Urothelium cell line (cell line): ENCODE measurements at places on chromosomes 7 and 10.
A peak's percentile ranks its signal among the peaks of the same experiment; 100 is the strongest.

DNA sequence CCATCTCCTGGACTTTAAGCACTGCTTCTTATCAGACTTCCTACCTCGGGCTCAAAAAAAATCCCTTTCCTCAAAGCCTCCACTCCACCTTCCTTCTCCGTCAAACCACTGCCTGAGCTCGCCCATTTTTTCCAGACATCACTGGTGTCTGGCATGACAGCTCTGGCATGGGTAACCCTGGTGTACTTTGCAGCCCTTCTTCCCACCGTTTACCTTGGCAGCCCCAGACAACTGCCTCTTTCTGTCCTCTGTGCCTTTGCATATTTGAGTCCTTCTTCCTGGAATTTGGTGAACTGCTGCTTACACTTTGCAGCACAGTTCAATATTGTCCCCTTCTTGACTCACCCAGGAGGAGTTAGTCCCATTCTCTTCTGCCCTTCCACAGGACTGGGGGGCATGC is 144.6 kb upstream of the TBX20 start:
- no peak for DNase-seq

DNA sequence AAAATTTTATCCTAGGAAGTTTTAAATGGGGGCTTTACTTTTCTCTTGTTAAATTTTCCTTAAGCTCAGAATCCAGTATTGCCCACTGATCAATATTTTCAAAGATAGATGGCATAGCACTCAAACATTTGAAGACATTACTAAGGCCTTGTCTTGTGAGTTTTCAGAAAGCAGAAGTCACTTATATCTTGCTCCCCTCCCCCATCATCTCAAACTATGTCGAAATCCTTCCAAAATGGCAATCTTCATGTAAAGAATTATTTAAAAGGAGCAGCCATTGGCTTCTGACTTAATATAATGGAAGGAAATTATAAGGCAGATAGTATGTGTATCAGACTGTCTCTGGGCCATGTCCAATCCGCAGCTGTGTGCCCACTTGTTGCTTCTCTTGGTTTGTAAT is 553.5 kb upstream of the C7orf33 start:
- DNase-seq: no peak

DNA sequence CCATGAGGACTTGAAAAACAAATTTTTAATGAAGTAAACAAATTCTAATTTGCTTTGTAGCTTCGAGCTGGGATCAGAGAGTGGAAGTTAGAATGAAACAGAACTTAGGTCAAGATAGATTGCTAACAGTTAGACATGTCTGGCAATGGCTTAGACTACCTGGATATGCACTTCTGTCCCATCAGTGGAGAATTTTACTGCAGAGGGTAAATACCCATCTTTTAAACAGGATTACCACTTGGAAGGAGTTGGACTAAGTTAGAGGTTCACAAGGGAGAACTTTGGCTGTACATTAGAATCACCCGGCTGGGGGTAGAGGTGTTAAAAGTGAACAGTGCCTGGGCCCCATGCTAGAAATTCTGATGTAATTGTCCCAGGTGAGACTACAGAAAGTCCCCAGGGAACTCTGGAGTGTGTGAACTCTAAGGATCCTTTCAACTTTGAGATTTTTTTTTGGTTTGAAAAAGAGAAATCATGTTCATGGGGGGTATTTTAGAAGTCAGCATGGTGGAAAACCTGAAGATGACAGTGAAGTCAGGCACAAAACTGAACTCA is 35.5 kb downstream of the ENTPD1 start:
- no peak for DNase-seq

GRCh38 chr7:8435095-8435494 is 1.7 kb downstream of the NXPH1 start:
- no peak for DNase-seq

DNA sequence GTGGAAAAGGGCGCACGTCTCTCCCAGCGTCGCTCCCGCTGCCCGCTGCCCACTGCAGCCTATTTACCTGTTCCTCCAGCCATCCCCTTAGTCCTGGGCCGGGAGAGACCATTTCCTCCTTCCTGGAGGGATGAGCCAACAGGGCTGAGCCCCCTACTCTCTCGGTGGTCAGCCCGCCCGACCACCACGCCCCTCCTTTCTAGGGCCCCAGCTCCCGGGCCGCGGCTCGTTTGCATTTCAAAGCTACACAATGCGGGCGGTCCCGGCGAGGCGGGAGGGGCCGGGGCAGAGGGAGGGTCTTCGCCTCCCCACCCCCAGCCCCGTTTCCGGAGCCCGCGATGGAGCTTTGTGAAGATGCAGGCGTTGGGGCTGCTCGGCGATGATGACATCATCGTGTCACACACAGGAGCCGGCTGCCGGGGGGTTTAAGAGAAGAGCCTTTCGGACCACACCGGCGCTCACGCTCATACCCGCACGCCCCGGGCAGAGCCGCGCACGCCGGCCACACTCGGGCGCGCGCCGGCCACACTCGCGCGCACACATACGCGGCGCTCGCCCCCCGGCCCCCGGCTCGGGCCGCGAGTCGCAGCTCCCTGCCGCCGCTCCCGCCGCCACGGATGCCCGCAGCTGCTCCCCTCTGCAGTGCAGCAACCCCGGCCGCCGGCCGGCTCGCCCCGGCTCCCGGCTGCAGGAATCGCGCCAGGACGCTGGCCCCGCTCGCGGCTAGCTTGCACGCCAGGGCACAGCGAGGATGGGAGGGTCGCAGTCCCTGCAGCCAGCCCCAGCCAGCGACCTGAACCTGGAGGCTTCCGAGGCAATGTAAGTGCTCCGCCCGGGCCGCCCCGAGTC is 107.7 kb upstream of the BTBD16 start:
- peak; percentile 52 for DNase-seq

DNA sequence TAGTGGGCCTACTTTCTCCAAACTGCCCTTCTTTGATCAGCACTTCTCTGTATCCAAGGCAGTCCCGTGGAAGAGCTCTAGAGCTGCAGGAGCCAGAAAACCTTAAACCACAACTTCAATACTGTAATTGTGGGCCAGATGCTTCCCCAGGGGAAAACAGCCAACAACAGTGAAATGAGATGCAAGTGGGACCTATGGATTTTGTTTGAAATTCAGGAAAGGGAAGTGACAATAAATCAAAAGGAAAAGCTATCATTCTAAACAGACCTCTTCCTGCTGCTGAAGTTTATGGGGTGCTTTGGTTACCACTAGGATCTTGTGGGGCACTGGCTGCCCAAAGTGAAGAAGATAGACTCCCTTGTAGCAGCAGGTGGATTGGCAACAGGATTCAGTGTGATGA is 1031.7 kb downstream of the LRMDA start:
- DNase-seq: no peak

GRCh38 chr7:156604311-156604710 is 36.3 kb upstream of the RNF32 start:
- DNase-seq: peak; percentile 4

DNA sequence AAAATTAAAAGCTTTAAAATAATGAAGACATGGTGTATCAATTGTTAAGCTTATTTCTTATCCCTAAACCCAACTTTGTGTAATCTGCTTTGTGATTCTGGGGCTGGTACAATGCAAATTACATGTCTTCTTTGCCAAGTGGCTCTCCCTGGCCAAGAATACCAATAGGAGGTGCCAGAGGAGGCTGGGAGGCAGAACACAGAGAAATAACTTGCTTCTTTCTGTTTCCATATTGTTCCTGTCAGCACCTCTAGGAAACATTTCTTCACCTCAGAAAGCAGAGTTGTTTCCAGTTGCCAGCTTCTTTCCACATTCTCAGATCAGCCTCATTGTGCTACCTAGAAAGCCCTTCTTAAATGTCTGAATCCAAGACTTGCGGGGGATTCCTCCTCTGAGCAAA is 174.4 kb downstream of the MDFIC start:
- DNase-seq: no peak

DNA sequence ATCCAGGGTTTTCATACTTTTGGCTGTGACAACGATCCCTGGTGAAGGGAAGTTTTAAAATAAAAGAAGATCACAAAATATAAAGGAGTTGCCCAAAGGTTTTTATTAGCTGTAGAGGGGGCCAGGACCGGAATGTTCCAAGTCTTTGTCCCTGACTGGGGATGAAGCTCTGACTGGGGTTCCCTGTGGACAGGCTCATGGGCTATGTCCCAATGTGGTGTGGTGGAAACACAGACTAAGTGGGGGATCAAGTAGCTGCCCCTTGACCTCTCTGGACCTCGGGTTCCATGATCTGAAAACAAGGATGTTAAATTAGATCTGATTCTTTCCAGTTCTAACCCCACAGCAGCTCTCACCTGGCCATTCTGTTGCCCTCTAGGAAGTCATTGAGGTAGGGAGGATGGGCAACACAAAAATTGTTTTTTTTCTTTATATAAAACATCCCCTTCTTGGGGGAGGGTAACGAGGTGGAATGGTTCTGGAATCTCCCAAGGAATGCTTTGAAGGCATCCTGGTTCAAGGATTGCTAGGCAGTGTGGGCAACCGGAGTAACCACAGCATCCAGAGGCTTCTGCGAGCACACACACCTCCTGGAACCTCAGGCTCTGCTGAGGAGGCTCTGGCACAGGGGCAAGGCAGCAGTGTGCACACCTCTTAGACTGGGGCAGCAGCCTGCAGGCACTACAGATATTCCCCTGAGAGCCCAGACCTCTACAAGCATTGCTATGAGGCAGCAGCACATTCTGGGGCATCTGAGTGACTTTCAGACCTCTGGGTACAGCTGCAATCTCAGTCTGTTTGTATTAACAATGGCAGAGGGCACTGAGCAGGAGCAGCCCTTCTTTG is 21.4 kb upstream of the CRYGN start:
- DNase-seq: no peak

- no peak for DNase-seq
Measured at GRCh38 chr7:51226063-51226755, 90.4 kb downstream of the COBL start.

DNA sequence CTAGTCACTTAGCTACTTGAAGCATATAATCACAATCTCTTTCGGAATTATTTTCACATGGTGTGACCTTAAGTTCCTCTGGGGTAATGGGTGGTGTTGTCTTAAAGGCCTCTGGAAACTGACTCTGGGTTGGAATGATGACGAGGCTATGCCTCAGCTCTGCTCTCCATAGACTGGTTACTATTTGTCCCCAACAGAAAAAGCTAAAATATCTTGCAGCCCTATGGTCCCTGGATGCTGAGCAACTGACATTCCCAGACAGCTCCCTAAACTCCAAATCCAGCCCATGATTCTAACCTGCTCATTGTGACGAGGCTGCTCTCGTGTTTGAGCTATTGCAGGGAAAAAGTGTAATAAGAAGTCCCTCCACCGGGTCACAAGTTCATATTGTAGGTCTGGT is 51.6 kb downstream of the HBP1 start:
- no peak for DNase-seq

GRCh38 chr7:37901236-37901827 is 15.3 kb downstream of the SFRP4 start:
- peak; percentile 53 for DNase-seq
